Left forelimb (tissue), 1 donor: ENCODE measurements at places on chromosomes 5 and 9.

DNA sequence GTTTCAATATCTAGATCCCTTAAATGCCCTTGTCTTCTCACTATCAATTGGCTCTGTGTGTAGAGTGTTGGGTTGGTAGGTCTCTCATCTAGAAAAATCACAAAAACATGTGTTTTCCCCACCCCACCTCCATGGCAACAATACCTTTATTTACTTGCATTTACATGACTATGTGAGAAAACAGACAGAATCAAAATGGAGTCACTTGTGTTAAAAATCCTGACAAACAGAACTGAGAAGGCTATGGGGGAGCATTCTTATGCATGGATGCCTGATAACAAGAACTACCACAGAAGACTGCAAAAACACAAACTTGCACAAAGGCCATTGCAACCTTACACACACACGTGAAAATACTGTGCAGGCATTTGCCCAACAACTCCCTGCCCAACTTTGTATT lies 1352.9 kb upstream of the CDH9 start:
- DNase-seq, result no peak

- DNase-seq, result no peak
These were observed 133.6 kb downstream of the NFIB start for GRCh38 chr9:14180093-14180959.

DNA sequence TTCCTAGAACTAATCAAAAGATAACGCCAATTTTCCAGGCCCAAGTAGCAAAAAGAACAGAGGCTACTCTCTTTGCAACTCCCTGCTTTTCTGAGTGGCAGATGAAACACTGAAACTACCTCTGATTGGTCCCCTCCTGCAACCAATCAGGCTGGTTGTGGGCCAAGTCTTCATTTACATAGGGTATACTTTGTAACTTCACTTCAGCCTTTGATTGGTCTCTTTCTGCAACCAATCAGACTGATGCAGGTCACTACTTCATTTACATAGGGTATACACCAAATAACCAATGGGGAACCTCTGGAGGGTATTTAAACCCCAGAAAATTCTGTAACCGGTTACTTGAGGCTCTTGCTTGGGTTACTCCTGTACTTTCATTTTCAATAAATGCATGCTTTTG lies 289.6 kb downstream of the MED10 start:
- DNase-seq, result no peak

DNA sequence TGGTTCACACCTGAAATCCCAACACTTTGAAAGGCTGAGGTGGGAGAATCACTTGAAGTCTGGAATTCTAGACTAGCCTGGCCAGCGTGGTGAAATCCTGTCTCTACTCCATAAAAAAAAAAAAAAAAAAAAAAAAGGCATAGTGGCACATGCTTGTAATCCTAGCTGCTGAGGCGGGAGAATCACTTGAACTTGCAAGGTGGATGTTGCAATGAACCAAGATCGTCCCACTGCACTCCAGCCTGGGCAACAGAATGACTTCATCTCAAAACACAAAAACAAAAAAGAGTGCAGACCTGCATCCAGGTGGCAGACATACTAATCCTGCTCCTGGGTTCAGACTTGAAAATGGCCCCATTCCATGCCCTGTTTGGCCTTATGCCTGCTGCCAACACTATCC lies 21.8 kb upstream of the ADAMTS19 start:
- DNase-seq, result no peak

GRCh38 chr5:168039039-168039438 lies 252.4 kb upstream of the WWC1 start:
- no peak for DNase-seq

- DNase-seq, result no peak
These were observed 20.9 kb downstream of the C9orf57 start for GRCh38 chr9:72039532-72039931.

GRCh38 chr9:26673261-26673660 lies 219.3 kb downstream of the CAAP1 start:
- DNase-seq, result no peak

DNA sequence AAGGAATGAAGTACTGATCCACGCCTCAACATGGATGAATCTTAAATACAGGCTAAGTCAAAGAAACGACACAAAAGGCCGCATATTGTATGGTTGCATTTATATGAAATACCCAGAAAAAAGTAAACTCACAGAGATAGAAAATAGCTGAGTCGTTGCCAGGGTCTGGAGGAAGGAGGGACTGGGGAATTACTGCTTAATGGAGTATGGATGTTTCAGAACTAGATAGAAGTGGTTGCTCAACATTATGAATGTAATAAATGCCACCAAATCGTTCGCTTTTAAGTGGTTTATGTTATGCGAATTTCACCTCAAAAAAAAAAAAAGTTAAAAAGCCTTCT lies 784 bp upstream of the MSANTD3 start:
- no peak for DNase-seq

DNA sequence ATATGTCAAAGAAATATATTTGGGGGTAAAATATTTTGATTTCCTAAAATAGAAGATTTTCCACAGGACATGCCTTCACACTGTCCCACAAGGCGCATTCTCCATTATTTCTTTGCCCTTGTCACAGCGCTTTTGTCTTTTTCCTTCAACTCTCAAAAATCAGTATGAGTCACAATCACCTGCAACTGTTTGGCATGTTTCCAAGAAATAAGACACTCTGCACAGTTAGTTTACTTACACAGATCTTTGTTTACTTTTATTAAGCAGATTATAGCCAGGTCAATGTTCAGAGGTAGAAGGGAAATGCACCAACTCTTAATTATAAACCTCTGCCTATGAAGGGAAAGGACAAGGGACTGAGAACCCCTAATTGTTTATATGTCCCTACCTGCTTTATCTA lies 9.5 kb downstream of the CEMIP2 start:
- DNase-seq, result no peak

- DNase-seq, result no peak
These were observed 157.0 kb downstream of the C9orf152 start for GRCh38 chr9:110050925-110051355.
